Activated T-helper 2 cell treated with anti-CD3 and anti-CD28 coated beads, Interferon-gamma antibody, Interleukin-2, Interleukin-4, amounts not matched to agents 10 μg/mL and 5 μg/mL and 100 μg/mL, durations not matched to agents 14 hours and 24 hours and 36 hours (primary cell): ENCODE measurements at places on chromosomes 12 and 14.

GRCh38 chr12:56299308-56299852 lies 750 bp downstream of the CS start:
- peak; percentile 32 for DNase-seq

- DNase-seq, result no peak
These were observed 37.0 kb upstream of the MED13L start for GRCh38 chr12:116314477-116314876.

- DNase-seq, result no peak
These were observed 2.5 kb downstream of the SYNE2 start for GRCh38 chr14:63855281-63855680.

DNA sequence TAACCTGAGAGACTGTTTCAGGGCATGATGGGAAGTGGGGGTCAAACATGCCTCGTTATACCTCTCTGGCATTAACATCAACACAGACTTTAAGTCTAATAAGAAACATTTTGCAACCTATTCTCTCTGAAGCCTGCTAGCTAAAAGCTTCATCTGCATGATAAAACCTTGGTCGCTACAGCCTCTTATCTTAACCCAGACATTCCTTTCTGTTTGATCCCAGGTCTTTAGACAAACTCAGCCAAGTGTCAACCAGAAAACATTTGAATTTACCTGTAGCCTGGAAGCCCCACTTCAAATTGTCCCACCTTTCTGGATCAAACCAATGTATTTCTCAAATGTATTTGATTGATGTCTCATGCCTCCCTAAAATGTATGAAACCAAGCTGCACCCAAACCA lies 9.1 kb downstream of the PPP2R3C start:
- no peak for DNase-seq

DNA sequence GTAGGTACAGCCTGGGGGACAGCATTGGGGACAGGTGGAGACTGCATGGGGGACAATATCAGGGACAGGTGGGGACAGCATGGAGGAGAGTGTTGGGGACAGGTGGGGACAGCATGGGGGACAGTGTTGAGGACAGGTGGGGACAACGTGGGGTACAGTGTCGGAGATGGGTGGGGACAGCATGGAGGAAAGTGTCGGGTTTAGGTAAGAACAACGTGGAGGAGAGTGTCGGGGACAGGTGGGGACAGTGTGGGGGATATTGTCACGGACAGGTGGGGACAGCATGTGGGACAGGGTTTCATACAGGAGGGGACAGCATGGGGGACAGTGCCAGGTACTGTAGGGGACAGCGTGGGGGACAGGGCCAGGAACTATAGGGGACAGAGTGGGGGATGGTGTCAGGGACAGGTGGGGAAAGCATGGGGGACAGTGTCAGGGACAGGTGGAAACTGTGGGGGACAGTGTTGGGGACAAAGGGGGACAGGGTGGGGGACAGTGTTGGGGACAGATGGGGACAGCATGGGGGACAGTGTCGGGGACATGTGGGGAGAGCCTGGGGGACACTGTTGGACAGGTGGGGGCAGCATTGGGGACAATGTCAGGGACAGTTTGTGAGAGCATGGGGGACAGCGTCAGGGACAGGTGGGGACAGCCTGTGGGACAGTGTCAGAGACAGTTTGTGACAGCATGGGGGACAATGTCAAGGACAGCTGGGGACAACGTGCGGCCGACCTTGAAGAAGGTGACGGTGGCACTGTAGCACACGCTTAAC lies 213.1 kb downstream of the TMEM121 start:
- no peak for DNase-seq
